ENCODE measurements at places on chromosomes 3 and 15. TPM values are rescaled to one million over a fixed set of nuclear protein-coding genes. Genes with fewer than 3 reads are reported as not detected.

DNA sequence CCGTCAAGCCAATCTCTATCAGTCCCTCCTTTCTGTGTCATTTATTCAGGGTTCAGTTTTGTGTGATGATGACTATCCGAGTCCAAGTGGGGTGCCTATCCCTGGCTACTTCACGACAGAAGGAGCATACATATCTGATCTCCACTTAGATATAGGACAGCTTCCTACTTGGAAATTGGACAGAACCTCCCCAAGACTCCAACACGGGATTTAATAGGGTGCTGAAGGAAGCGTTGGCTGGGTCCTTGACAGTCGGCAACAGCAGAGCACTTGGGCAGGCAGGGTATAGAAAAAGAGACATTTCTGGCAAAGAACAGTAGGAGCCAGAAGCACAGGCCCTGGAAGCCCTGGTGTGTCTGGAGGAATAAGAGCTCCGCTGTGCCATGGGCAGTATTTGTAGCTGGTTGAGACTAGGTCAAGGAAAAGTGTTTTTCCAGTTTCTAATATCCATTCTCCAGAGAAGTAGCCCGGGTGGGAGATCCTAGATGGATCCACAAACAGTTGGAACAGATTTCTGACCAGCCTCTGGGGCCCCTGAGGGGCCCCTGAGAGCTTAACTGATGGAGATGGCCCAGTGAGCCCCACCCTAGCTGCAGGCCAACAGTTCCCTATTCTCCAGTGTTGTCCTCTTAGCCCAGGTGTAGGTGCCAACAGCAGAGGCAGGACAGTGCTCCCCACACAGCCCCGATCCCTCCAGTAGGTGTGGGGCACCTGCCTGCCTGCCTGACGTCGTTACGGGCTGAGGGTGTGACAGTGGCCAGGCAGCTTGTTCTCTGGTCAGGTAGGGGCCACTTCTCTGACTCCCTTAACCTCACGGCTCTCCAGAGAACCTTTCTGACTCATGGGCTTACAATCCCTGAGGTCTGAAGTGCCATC, 130.8 kb downstream of the CHCHD6 start:
- DNase-seq, result no peak

GRCh38 chr15:81053621-81054020, 52.9 kb downstream of the TLNRD1 start:
- DNase-seq, result no peak

SLCO3A1 gene
- total RNA-seq, result 2.2 TPM

SH2D7 gene
- total RNA-seq, result not detected

DNA sequence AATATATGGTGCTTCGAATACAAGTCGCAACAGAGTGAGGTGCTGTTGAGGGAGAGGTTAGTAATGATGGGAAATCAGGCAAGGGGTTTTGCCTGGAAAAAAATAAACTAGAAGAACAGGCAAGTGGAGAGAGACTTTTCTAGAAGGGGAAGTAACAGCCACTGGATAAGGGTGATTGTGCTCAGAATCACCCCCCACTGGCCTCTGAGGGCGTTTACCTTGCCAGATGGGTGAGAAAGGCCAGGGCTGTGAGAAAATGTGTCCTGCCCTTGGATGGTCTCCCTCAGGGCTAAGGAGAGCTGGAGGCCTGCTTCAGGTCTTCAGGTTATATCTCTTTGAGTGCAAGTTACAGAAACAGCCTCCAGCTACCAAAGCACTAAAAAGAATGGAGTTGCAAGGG, 151.8 kb downstream of the MEX3B start:
- DNase-seq, result no peak

- peak; percentile 31 for DNase-seq
These were observed 5.1 kb downstream of the ACAA1 start for GRCh38 chr3:38131621-38132369.

GRCh38 chr15:69556344-69556743, 103.7 kb downstream of the RPLP1 start:
- no peak for DNase-seq

ITIH1 gene
- total RNA-seq, result not detected

FSD2 gene
- total RNA-seq, result not detected

- DNase-seq, result no peak
These were observed 52.0 kb upstream of the CCNB2 start for GRCh38 chr15:59052915-59053407.

- no peak for DNase-seq
These were observed 4.8 kb downstream of the CHSY1 start for GRCh38 chr15:101246824-101247745.

DNA sequence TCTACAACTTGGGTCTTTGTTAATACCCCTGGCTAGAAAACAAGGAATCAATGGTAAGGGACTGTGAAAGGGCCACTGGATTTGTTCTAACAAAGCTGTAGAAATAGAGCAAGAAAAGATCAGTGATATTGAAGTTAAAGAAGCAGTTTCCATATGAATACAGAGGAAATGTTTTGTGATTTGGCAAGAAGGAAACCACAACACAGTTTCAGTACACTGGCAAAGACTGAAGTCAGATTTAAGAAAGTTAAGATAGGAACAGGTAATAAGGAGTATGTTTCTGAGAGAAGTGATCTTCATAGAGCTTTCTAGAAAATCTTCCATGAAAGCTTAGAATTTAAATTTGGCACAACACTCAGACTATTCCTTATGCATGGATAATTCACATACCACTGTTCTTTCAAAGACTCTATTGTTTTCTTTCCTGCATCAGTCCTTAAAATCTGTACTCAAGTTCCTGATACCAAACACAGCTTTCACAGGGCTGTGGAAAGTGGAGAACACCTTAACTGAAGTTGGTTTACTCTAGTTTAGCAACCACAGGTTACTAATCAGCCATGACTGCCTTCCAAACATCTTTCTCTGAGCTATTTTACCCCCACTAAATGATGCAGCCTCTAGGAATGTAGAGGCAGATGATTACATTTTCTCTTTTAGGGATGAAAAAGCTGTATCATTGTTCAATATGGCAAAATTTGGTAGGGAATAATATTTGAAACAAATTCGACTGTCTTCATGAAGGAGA, 32.4 kb upstream of the ALCAM start:
- DNase-seq, result peak; percentile 72

CCR9 gene
- total RNA-seq, result not detected

CLDN18 gene
- not detected for total RNA-seq

APBA2 gene
- total RNA-seq, result 27.8 TPM

Data from IMR-90 (cell line).